ENCODE measurements at places on chromosomes 4 and X.

- DNase-seq = no peak
Measured at GRCh38 chrX:138929926-138930582, 218.5 kb upstream of the FGF13 start.

DNA sequence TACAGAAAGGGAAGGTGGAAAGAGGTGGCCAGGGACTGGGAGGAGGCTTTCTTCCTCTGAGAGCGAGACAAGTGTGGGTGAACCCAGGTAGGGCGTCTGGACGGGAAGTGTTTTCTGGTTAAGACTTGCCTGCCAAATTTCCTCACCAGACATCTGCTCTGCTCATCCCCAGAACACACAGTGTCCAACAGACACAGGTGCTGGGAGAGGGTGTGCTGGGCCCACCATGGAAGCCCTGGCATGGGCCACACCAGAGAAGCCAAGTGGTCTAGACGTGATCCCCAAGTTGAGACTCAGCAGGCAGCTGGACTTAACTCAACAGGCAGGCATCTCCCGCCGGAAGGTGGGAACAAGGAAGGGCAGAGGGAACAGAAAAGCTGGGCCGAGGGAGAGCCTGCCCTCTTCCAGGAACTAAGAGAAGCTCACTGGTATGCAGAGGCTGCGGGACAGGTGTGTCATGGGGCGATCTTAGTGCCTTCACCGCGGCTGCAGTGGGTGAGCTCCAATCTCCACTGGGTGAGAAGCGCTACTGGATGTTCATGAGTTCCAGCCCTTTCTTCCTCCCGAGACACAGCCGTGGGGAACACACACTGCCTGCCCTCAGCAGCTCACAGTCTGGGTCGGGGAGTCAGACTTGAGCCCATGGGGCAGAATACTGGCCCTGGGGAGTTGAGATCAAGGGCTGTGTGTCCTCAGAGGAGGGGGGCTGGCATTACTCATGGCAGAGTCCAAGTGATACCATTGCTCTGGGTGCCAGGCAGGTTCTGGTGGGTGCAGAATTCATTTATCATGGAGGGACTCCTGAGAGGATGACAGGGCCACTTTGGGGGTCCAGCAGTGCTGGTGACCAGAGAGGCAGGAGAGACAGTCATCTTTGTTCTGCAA is 110.2 kb downstream of the CPZ start:
- DNase-seq = no peak

GRCh38 chr4:84028340-84028739 is 470.8 kb downstream of the NKX6-1 start:
- DNase-seq = no peak

- no peak for DNase-seq
Measured at GRCh38 chrX:104913348-104913747, 307.1 kb downstream of the TEX13A start.

DNA sequence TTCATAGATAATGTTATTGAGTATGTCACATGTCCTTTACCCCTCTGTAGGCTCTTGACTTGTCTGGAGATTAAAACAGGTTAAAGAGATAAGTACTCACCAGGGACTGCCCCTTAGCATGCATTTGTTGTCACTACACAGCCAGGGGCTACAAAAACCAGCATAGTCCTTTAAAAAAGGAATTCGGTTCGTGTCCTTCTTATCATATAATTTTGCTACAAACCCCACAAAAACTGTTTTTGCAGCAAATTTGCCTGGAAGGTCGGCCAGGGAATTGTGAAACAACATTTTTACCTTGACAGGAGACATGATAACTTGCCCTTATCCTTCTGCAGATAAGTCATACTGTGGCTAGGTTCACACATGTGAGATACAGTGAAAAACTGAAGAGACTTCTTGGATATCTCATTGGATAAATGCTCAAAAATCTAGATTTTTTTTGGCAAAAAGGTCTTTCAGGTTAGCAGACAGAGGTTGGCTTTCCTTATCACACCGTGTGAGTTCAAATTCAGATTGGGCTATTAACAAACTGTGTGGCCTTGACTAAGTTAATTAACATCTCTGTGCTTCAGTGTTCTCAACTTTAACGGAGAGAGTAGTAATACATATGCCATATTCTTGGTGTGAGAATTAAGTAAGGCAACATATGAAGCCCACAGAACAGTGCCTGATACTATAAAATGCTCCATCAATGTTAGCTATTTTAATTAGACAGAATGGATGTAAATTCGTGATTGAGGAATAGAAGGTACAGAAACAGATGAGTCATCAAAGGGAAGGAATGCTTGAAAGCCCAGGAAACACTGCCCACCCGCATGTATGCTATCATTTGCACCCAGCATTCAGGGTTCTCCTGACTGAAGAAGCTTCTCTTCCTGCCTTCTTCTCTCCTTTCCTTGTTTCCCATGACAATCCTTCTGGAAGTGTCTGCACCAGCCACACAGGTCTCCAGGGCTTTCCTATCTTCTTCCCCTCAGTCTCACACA is 30.0 kb downstream of the FAM9C start:
- DNase-seq = no peak

DNA sequence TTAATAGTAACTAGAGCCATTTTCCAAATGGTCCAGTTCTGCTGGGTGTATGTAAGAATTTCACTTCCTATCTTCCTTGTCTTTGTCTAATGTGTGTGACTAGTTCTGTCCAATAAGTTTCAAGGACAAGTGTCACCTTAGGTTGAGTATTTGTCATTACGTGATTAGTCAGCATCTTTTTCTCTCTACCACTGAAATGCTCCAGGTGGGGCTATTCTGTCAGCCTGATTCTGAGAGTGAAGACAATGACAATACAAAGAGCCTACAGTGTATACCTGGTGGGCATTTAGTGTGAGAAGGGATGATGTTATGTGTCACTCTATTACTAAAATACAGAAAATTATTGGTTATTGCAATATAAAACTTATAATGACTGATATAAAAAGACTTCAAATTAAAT is 876.3 kb downstream of the C4orf33 start:
- DNase-seq = no peak

GRCh38 chrX:18449236-18449635 is 23.8 kb downstream of the CDKL5 start:
- DNase-seq = no peak

DNA sequence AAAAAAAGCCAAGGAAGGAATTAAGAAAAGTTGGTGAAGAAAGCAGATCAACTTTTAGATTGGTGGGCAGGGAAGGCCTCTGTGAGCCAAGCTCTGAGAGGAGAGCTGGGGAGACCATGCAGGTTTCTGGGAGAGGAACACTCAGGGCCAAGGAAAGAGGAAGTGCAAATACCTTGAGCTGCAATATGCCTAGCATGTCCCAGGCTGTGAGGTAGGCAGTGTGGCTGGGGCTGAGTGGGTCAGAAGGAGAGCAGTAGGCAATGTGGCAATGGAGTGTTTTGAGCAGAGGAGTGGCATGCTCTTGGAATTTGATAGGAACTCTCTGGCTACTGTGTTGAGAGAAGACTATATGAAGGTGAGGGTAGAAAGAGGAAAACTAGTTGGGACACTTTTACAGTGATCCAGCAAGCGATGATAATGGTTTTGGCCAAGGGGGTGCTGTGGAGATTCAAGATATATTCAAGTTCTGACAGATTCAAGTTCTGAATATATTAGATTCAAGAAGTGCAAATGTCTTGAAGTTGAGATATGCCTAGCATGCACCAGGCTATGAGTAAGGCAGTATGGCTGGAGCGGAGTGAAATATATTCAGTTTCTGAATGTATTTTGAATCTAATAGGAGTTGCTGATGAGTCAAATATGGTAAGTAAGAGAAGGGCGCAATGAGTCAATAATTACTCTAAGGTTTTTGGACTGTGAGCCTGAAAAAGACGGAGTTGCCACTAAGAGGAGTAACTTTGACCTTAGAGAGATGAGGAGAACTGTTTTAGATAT is 172.5 kb downstream of the CAMK2D start:
- no peak for DNase-seq
